CD4-positive, alpha-beta T cell treated with Interleukin-15 for 4 hours (primary cell): ENCODE measurements at places on chromosomes 7 and 10.

GRCh38 chr10:128568041-128568440, 441.8 kb upstream of the MKI67 start:
- DNase-seq = no peak

GRCh38 chr7:155798673-155799439, 13.4 kb downstream of the SHH start:
- no peak for DNase-seq

GRCh38 chr7:94890216-94890615, 17.2 kb upstream of the PPP1R9A start:
- DNase-seq = no peak

GRCh38 chr10:1384026-1384425, 327.8 kb downstream of the WDR37 start:
- DNase-seq = no peak

DNA sequence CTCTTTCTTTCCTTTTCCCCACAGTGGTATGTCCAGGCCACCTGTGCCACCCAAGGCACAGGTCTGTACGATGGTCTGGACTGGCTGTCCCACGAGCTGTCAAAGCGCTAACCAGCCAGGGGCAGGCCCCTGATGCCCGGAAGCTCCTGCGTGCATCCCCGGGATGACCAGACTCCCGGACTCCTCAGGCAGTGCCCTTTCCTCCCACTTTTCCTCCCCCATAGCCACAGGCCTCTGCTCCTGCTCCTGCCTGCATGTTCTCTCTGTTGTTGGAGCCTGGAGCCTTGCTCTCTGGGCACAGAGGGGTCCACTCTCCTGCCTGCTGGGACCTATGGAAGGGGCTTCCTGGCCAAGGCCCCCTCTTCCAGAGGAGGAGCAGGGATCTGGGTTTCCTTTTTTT, 2.3 kb upstream of the FSCN3 start:
- no peak for DNase-seq

DNA sequence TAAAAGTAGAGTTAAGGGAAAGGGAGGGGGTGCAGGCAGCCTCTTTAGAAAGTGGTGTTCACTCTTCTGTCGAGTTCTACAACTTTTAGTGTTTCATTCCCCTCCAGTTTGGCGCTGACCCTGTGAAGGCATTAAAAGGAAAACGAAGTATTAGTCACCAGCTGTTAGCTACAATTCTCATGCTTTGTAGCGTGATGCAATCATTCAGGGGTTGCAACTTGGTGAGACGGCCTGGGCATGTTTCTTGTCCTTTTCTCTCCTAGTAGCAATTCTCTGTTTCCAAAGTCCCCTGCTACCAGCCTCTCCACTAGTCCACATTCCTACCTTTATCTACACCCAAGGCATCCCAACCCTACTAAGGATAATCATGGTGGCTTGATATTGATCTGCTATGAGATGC, 33.7 kb upstream of the DGKI start:
- DNase-seq = no peak

DNA sequence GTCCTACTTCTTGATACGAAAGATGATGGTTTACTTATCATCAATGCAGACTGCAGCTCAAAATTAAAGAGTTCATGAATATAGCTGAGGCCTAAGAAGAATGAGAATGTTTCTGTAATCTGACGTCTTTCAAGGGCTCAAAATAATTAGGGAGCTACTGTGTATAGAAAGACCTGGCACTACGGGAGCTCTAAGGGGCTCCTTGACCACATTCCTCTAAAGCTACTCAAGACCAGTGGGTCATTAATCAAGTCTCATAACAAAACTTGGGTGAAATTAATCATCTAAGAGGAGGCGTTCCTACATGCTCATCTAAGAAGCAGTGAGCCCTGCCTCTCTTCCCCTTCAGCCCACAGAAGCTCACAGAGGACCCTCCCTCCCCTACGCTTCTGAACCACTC, 863.8 kb upstream of the AUTS2 start:
- no peak for DNase-seq

DNA sequence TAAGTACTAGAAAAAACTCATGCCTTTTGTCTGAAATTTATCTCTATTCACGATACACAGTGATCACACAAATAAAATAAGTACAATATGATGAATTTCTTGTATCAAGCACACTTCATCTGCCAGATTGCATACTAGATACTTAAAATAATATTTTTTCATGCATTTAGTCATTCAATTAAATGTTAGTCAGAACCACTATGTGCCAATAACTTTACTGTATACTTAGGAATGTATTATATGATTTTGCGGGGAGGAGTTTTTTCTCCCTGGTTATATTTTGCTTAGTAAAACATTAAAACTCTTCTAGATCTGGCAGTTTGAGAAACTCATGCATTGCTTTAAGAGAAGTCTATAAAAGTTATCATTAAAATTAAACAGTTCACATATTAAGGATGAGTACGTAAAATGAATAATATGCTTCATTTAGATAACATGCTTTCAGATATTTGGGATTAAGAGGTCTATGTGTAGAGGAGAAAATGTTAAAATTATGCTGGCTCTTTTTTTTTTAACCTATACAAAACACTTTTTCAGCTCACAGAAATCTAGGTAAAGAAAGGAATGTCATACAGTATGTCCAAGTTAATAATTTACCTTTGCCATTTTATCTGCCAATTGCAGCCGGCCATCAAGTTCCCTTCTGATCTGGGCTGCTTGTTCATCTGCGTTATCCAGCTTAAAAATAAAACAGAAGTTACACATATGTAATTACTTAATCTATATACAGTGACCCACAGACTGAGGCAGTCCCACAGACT, 70.1 kb downstream of the RNF133 start:
- DNase-seq = no peak

DNA sequence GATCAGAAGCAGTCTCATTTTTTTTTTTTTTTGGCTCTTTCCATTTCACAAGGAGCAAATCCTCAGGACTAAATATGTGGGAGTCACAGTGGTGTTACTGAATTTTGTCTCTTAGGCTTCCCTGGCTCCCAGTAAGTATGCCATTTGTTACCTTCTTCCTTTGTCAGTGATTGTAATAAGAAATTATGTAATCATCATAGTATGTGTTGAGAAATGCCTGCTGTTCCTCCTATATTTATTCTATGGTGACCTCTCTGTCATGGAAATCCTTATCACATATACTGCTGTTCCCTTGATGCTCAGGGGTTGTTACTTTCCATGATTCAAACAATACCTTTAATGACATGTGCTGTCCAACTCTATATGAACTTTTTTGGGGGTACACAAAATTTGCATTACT, 4.8 kb upstream of the OR9A4 start:
- DNase-seq = no peak

DNA sequence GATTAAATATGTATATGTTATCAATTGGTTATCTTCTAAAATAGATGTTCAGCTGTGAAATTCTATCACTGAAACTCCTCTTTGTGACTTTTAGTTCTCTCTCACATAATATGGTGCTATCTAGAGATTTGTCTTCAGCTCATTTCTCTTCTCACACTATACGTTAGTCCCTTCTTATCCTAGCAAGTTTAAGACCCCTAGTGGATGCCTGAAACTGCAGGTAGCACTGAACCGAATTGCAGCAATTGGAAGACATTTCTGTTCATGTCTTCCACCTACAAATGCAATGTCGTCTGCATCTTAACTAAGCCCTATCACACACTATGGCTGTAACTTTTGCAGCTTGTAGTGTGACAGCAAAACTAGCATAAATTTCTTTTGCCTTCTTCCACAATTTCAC, 442.7 kb upstream of the POM121L12 start:
- no peak for DNase-seq

DNA sequence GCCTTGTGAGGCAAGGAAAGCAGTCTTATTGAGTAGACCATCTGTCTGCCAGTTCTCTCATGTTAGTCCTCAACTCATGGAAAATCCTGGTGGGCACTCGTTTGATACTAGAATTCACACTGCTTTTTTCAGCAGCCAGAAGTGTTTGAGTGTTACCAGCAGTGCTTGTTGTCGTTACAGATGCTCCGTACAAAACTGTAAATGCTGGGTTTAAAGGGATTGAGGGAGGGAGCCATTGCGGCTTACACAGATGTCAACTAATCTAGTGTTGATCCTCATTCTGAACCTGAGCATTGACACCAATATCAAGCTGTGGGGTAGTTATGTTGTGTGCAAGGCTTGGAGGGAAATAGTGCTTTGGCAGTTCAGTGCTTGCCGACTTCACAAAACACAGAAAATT, 348.6 kb downstream of the AUTS2 start:
- no peak for DNase-seq

DNA sequence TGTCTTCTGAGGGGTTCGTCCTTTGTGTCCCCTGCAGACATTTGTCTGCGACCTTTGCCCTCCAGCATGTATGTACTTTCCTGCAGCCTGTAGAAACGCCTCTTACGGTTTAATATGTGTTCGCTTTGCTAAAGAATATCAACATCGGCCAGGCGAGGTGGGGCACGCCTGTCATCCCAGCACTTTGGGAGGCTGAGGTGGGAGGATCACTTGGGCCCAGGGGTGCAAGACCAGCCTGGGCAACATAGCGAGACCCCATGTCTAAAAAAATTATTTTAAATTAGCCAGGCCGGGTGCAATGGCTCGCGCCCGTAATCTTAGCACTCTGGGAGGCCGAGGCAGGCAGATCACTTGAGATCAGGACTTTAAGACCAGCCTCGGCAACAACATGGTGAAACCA, 15.5 kb downstream of the ALKBH4 start:
- no peak for DNase-seq

GRCh38 chr10:93280699-93281366, 201.3 kb downstream of the MYOF start:
- no peak for DNase-seq

DNA sequence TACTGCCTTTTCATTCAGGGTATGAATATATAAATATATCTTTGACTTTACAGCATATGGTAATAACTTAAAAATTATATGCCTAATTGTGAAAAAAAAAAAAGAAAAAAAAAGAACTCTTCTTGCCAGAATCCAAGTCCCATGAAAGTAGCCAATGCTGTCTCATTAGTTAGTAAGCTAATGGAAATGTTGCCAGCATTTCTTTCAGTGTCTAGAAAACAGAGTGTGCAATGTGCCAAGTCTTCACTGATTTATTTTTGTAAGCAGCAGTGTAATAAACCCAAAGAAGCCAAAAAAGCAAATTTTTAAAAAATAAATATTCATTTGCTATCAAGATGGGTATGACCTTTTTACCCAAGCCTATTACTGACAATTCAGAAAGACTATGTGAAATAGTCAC, 31.1 kb upstream of the LRRN3 start:
- DNase-seq = no peak
